Kidney (tissue), 22 donors: ENCODE measurements at places on chromosomes 6 and 20.
A peak's percentile ranks its signal among the peaks of the same experiment; 100 is the strongest.

DNA sequence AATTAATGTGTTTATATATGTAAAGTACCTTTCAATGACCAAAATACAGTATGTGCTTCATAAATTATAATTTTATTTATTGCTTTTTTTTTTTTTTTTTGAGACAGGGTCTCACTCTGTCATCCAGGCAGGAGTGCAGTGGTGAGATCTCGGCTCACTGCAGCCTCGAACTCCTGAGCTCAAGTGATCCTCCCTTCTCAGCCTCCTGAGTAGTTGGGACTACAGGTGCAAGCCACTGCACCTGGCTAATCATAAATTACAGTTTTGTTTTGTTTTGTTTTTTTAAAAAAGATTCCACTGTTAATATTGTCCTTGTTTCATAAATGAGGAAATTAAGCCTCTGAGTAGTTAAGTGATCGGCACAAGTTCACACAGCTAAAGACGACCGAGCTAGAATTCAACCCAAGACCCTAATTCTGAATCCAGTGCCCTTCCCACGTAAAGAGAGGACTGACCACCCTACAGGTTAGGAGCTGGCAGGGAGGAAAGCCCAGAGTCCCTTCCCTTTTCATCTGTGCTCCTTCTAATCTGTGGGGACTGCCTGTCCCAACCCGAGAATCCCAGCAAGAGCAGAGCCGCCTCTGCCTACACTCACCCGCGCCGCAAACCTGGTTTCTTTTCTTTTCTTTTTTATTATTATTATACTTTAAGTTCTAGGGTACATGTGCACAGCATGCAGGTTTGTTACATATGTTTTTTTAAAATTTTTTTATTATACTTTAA is 8.5 kb upstream of the GDF5 start:
- no peak for DNase-seq

GRCh38 chr20:42173440-42173839 is 555.3 kb upstream of the CHD6 start:
- DNase-seq = no peak

- DNase-seq = no peak
Observed at GRCh38 chr6:16836144-16836981, 75.1 kb upstream of the ATXN1 start.

DNA sequence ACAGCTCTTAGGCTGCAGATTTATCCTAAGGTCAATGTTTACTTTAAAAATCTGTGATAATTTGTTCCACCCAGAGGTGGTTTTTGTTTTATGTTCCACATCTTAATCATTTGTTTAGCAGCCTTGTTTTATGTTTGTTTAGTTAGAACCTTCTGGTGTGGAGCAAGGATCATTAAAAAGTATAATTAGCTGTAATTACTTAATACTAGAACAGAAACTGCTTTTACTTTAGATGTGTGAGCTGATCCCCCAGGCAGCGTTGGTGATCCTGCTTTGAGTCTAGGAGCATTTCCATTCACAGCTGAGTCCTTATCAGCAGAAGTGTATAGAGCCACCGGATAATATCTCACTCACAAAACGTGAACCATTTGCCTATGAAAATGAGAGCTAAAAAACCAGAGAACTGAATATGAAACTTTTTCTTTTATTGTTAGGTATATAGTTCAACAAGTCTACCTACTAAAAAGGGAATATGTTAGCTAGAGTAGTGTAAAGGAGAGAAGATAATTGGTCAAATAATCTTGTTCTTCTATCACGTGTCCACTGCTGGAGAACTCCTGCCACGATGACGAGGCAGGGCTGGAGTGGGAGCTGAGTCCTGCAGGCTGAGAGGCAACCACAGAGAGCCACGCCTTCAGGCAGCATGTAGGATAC is 78.5 kb downstream of the TRMT11 start:
- DNase-seq = no peak

DNA sequence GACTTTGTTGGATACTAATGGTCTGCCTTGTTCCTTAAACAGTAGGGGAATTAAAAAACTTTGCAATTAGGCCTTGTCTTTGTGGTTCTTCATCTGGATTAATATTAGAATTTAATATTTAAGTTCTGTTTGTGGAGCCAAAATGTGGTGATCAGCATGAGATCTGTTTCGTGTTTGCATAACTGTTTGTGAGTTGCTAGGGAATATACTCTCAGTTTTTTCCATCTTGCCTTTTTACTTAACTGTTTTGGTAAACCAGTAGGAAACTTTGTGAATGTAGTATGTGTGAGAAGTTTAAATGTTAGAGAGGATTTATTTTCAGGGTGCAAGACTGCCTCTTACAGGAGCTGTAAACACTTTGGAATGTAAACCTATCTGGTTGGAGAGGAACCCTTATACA is 35.6 kb downstream of the LRRC1 start:
- DNase-seq = no peak

DNA sequence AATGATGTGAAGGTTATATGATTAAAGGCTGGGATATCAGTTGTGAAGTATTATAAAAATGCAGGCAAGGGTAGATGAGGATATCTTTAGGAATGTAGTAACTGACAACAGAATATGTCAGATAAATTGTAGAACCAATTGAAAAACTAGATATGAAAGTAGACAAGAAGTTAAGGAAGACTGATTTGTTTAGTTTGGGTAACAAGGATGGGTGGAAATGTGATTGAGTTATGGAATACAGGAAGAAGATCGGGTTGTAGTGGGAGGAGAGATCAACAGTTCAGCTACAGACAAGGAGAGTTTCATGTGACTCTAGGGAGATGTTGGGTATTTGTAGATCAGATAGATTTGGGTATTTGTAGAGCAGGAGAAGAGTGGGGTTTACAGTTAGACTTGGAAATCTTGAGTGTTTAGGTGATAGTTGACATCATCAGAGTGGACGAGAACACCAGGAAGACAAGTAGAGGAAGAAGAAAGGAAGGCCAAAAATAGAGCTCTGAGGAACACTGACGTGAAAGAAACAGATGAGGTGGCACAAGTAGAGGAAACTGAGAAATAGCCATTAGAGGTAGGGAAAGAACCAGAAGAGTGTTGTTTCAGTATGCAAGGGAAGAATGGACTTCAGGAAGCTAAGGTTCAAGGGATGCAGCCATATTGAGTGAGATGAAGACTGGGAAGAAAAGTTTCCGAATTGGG is 12.1 kb upstream of the TSPYL1 start:
- DNase-seq = no peak

- DNase-seq = no peak
Observed at GRCh38 chr6:57267586-57268293, 45.6 kb upstream of the RAB23 start.

DNA sequence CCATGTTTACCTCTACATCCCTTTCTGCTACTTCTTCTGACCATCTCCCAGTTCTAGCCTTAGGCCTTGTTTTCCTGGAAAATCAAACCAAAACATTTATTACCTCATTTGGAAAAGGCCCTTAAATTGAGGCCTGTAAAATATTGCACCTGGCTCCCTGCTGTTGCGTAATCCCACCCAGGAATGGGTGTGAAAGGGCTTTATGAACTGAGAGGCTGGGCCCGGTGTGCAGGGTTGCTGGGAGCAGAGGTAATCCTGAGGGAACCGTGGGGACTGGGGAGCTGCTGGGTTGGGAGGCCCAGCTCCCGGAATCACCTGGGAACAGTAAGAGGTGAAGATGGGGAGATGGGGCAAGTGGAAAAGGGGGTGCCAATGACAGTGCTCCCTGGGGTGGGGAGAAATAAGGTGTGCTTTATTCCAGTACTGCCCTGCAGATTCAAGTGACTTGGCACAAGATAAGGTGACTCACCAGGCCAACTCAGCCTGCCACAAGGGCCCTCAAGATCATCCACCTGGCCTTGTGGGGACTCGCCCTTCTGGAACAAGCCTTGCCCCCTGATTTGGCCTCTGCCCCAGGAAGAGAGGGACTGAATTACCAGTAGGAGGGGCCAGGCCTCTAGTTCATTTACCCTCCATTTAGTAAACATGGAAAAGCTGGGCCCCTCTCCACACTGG is 44.2 kb downstream of the KCNK5 start:
- DNase-seq = peak; percentile 86

GRCh38 chr20:54650052-54650719 is 174.8 kb downstream of the DOK5 start:
- DNase-seq = no peak

- DNase-seq = no peak
Observed at GRCh38 chr6:139149383-139149782, 14.5 kb downstream of the HECA start.

GRCh38 chr20:53382263-53382844 is 211.3 kb downstream of the ZNF217 start:
- DNase-seq = no peak

GRCh38 chr20:41137614-41138474 is 501 bp downstream of the PLCG1 start:
- peak; percentile 90 for DNase-seq

GRCh38 chr6:121660277-121660676 is 224.8 kb downstream of the GJA1 start:
- DNase-seq = no peak

DNA sequence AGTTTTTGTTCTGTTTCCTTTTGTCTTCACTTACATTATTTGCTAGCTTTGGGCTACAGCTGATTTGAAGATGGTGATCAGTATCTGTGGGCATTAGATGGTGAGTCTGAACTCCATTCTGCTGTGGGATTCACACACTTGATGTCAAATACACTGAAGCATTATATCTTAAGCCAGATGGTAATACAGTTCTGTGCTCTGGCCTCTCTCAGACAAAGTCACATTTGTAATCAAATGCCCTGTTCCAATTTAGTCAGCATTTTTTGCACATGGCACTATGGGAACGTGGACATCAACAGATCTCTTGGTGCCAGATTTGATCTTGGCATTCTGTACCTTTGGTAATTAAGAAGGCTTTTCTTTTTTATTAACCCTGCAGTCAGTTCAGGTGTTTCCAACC is 56.0 kb downstream of the SASH1 start:
- no peak for DNase-seq

GRCh38 chr6:6494677-6495076 is 93.8 kb upstream of the LY86 start:
- peak; percentile 37 for DNase-seq

- peak; percentile 66 for DNase-seq
Observed at GRCh38 chr20:2815242-2815900, 584 bp downstream of the C20orf141 start.

DNA sequence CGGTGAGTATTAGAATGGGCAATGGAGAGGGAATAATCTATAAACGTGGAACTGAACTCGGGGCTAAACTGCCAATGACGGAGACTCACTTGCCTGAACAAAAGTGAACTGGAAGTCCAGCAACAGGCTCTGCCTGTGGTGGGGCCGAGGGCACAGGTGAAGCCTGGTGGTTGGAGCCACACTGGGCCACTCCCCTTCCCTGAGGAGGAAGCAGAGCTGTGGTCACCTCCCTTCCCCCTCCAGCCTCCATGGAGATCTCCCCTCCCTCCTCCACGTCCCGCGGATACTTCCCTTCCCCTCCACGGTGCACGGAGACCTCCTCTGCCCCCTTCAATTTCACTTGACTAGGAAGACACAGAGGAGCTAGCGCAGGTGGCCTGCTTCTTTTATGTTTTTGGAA is 14.7 kb upstream of the DSP start:
- no peak for DNase-seq

DNA sequence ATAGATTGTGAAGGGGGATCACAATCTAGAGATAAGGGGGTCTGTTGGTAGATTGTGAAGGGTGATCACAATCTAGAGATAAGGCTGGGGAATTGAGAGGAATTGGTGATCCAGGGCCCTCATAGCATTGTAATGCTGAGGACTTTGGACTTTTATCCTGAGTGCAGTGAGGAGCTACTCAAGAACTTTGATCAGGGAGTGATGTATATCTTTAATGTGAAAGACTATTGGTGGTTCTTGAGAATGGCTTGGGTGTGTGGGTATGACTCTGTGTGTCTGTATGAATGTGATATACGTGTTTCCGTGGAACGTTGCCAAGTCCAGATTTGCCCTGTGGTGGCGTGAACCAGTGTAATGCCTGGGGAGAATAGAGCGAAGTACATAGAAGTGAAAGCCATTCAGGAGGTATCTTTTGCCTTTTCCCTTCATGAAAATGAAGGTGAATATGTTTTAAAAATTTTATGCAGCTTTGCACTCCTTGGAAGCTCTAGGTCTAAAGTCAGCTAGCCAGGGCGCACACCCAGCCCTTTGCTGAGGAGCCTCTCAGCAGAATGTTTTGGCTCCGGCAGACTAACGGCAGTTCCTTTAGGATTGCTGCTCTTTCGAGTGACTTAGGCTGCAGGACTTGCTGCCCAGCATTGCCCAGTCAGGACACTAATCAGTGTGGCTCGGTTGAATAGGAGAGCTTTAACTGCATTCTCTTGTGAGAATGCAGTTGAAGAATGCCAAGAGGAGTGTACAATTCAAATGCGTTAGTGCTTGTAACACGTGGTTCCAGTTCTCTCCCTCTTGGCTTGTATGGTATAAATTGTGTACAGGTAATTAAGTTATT is 3.5 kb downstream of the ZFAND3 start:
- DNase-seq = no peak

GRCh38 chr6:1589208-1589607 is 20.5 kb upstream of the FOXC1 start:
- DNase-seq = no peak

DNA sequence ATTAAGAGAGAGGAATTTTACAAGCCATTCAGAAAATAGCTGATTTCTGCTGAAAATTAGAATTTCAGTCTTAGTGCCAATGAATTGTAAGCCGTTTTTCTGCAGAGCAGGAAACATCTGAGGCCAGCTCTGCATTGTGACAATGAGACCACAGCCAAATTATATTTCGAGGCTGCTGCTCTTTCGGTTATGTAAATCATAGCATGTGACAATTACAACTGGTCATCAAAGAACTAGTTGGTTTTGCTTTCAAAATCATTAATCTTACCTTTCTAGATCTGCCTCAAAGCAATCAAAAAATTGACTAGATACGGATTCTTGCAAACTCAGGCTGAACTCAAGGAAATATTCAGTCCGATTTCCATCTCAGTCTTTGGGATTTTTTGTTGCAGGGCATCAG is 33.4 kb upstream of the INSM1 start:
- no peak for DNase-seq

DNA sequence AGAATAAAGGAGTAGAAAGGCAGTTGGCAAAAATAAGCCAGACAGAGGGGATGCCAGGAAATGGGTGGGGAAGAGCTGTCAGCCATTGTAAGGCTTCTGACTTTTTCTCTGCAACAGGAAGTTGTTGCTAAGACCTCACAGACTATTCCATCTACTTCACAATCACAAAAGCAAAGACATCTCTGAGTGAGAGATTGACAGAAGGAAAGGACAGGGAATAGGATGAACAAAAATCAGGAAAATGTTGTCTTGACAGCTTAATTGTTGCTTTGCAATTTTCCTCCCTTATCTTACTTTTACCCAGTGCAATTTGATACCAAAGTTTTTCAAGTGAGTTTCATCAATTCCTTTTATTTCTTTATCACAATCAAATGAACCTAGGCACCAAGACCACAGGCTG is 291.2 kb downstream of the CBLN4 start:
- no peak for DNase-seq

DNA sequence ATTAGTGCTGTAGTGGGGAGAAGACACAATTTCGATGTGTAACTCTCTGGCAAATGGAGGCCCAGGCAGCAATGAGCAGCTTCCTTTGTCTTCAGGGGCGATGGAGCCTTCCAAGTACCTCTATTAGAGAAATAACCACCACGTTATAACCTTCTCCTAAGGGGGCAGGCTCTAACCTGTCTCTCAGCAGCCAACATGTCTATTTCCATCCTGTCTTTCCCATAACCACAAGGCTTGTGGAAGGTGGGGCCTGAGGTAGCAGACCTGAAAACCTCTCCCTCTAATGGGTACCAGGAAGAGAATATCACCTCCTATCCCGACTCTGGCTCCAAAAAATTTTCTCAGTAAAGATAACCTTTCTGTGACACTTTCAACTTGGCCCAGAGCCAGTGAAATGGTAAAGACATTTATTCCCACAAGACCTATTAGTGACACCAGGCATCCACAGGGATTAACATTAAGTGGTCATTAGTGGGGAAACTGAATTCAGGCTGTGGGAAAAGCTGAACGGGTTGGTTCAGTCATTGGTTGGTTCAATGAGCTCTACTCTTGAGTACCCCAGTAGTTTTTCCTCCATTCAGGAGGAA is 4.0 kb downstream of the PEX6 start:
- DNase-seq = no peak
